ENCODE measurements at places on chromosomes 6 and 20.

GRCh38 chr6:15546591-15546990 is 116.2 kb downstream of the DTNBP1 start:
- DNase-seq, result no peak

DNA sequence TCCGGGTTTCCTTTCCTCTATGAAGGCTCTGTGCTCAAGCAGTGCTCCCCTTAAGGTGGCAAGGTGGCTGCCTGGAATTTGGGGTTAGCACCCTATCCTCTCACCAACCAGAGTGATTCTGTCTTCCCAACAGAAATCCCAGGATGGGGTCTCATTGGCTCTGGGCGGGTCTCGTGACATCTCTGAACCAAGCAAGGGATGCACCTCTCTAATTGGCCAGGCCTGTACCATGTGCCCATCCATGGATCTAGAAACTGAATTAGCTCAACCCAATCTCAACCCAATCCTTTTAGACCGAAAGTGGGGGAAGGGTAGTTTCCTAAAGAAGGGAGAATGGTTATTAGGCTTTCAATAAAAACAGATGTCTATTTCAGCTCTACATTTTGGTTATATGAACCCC is 17.6 kb upstream of the MBOAT1 start:
- no peak for DNase-seq

DNA sequence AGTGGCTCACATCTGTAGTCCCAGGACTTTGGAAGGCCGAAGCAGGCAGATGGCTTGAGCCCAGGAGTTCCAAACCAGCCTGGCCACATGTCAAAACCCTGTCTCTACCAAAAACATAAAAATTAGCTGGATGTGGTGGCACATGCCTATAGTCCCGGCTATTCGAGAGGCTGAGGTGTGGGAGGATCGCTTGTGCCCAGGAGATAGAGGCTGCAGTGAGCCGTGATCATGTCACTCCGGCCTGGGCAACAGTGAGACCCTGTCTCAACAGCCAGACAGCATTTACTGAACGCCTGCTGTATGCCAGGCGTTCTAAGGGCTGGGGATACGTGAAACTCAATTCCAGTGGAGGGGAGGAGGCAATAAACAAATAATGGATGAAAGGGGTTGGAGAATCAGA is 69.9 kb downstream of the ATP9A start:
- DNase-seq, result no peak

DNA sequence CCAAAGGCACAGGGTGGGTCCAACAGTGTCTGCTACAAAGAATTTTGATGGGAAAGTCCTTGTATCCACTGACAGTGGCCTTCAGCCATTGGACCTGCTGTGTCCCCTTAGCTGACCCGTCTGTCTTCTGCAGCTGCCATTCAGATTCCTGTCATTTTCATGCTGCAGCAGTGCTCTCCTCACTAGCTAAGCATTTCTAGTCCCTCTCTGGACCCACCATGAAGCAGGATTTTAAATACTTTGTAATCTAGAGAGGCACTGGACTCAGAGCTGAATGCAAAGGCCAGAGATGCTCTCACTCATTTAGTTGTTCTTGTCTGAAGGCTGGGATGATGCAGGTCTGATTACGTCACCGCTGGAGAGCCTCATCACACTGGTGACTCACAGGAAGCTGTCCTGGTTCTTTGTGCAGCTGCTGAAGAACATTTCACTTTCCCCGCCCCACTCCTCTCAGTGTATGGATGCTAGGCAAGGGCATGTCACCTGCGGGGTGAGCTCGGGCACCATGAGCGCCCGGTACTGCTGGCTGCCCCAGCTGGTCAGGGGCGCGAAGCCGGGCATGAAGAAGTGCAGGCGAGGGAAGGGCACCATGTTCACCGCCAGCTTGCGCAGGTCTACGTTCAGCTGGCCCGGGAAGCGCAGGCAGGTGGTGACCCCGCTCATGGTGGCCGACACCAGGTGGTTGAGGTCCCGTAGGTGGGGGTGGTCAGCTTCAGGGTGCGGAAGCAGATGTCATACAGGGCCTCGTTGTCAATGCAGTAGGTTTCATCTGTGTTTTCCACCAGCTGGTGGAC is 19.4 kb upstream of the TUBB2A start:
- DNase-seq, result no peak

- no peak for DNase-seq
Observed at GRCh38 chr6:144285548-144285797, 338 bp downstream of the UTRN start.

DNA sequence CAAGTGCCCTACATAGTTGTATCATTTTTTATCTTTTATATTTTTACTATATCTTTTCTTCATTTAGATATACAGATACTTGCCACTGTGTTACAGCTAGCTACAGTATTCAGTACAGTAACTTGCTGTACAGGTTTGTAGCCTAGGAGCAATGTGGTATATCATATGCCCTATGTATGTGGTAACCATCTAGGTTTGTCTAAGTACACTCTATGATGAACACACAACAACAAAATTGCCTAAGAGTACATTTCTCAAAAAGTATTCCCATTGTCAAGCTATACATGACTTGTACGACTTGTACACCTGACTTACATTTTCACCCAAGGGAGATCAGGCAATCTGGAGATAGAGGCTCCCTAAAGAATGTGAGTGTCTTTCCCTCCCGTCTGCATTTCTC is 8.2 kb downstream of the ELOVL5 start:
- no peak for DNase-seq

All from activated naive CD4-positive, alpha-beta T cell (primary cell).